ENCODE measurements at places on chromosomes 1 and 21. TPM values are rescaled to one million over a fixed set of nuclear protein-coding genes. Genes with fewer than 3 reads are reported as not detected.
A peak's percentile ranks its signal among the peaks of the same experiment; 100 is the strongest.

DNA sequence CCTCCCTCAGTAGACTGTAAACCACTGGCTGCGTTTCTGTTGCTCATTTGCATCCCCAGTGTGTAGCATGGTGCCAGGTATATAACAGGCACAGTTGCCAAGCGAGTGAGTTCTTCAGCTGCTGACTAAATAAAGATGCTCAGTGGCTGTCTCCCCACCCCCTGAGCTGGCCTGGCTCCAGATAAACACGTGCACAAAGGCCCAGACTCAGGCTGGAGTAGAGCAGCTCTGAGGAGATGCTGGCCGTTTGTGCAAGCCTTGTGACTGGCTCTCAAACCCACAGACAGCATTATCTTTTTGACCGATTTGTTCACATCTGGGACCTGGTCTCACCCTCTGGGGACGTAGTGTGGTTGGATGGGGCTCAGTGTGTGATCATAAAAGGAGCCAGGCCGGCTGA, 7.1 kb downstream of the CHRNB2 start:
- DNase-seq = peak; percentile 21

DNA sequence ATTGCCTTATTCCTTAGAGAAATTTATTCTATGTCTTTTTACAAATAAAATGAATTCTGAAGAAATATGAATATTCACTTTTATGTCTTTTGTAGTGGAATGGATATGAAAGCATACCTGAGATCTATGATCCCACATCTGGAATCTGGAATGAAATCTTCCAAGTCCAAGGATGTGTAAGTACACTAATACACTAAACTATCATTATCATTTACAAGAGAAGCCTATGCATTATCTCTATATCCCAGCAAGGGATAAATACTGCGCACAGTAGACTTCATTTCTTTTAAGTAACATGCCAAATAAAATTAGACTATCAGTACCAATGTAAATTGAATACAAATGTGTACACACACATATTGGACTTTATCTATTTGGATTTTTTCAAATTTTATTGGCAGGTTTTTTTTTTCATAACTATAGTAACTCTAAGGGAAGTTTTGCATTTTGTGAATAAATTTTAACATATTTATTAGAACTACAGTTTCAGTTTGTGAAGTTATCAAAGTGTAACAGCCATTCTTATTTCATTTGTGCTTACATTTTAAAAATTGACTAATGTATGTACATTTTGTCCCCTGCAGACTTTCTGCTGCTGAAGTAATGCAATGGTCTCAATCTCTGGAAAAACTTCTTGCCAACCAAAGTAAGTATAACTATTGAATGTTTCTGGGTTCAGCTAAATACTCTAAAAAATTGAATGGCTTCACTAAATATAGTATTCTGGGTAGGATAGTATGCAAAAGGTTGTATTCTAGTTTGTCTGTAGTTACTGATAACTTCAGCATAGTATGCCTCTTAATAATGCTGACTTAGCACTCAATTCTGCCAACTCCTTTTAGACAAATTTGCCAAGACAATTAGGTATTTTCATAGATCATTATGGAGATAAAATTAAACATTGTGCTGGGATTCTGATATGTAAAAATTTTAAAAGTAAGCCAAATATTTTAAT, 894 bp downstream of the RGS1 start:
- DNase-seq = no peak

DNA sequence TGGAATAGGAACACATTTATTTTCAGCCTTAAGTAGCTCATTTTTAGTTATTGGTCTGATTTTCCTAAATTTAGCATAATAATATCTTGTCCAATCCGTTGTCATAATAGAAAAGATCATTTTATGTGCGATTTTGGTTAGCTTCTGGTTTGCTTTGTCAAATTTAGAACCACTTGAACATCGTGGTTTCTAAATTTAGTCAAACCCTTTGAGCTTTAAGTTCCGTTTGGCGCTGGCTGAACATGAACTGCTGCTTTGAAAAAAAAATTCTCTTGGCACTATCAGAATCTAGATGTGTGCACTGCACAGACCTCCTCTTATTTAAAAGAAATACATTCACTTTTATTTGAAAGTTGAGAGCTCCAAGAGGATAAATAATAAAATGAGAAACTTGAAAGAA, 370.6 kb downstream of the PTPRC start:
- DNase-seq = no peak

DNA sequence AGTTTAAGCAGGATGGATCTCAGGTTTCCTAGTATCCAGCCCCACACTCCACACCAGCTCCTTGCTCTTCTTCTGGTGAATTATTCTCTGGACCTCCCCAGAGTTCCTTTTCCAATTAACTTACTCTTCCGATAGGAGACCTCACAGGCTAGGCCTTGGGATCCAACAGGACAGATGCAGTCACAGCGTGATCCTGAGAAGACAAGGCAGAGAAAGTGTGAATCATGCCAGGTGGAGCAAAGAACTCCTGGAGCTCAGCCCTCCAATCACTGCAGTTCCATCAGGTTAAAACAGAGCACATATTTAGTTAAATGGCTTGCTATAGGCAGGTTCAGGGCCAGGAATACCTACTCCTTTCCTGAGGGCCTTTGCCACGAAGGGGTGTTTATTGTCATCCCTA, 34.1 kb downstream of the C8B start:
- no peak for DNase-seq

DNA sequence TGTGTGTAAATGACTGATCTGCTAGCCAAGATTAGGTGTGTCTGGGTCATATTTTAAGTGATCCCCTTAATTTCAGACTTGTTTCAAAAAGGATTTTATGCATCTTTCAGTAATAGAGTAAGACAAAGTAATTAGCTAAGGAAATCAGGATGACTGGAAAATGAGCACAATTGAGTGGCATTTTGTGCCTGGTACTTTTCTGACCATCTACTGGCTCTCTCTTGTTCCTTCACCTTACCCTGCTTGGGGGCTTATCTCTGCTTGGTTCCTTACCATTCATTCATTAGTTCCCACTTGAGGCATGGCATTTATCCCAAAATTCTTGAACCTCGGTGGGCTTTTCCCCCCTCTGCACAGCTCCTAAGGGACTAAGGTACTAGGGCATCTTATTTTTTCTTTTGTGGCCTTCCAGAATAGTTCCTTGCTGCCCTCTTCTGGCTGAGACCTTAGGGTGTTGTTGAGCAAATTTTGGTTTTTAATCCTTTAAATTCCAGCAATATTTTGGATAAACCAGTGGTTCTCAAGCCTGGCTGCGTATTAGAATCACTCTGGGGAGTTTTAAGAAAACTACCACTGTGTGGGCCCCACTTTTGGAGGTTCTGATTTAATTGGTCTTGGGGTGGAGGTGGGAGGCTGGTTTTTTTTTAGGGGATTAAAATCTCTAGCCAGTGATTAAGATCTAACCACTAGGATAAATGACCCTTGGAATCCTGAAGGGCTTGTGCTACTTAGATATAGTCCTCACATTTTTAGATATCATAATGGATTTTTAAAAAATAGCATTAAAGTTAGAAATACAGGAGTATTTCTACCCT, 50.8 kb downstream of the HS2ST1 start:
- peak; percentile 33 for DNase-seq

DNA sequence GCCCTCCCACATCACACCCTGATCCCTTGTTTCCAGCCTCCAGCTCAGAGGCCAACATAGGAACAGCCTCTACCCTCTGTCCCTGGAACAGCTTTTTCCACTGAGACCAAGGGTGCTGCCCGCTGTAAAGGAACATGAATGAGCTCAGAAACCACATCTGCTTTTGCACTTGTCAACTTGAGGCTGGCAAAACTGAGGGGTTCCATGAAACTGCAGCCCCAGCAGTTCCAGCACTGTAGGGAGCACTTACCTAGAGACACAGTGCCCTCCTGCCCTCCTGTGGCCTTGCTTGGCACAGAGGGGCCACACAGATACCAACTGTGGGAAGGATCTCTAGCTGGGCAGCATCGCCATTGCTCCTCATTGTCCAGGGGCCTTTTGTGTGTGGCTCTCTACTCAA, 51.7 kb downstream of the ITPKB start:
- no peak for DNase-seq

- no peak for DNase-seq
Observed at GRCh38 chr1:187877220-187877619, 1048.5 kb downstream of the PLA2G4A start.

GRCh38 chr1:119929643-119930315, 33.5 kb upstream of the ADAM30 start:
- DNase-seq = no peak

DNA sequence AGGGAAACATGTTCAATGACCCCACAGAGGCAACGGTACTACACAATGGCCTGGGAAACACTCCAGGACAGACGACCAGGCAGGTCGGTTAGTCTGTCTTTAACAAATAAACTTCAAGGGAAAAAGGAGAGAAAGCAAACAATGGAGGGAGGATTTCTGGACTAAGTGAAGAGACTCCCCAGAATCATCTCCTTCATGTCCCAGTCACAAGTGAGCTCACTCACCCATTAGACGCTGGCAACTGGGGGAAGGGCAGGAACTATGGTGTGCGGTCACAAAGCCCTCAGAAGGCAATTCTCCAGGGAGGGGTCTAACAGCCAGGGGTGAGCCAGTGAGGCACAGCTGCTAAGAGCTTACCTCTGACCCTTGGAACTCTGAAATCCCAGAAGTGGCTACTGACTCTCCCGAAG, 55.7 kb upstream of the NADK start:
- no peak for DNase-seq

- no peak for DNase-seq
Observed at GRCh38 chr1:27577504-27578188, 26.3 kb downstream of the AHDC1 start.

GRCh38 chr1:13751985-13752384, 52.0 kb downstream of the PRDM2 start:
- no peak for DNase-seq

The FUCA1 gene
- 3.5 TPM for total RNA-seq

The AVPR1B gene
- total RNA-seq = not detected

The IGSF5 gene
- not detected for total RNA-seq

The OR2T1 gene
- total RNA-seq = not detected

The PADI2 gene
- not detected for total RNA-seq

The UBASH3A gene
- total RNA-seq = not detected

The OTUD3 gene
- total RNA-seq = 3.6 TPM

The FCRL3 gene
- total RNA-seq = 0.03 TPM

The KIF17 gene
- 0.47 TPM for total RNA-seq

The ZMYND12 gene
- total RNA-seq = not detected

Measured in HT1080 (cell line).